Stimulated activated CD4-positive, alpha-beta T cell treated with anti-CD3 and anti-CD28 coated beads, Interleukin-4, amount 100 ng/mL, for 4 hours (primary cell): ENCODE measurements at places on chromosomes 5 and 9.

- DNase-seq: no peak
Measured at GRCh38 chr5:74123929-74124328, 497.9 kb downstream of the ARHGEF28 start.

- no peak for DNase-seq
Measured at GRCh38 chr5:964821-965220, 43.8 kb upstream of the NKD2 start.

DNA sequence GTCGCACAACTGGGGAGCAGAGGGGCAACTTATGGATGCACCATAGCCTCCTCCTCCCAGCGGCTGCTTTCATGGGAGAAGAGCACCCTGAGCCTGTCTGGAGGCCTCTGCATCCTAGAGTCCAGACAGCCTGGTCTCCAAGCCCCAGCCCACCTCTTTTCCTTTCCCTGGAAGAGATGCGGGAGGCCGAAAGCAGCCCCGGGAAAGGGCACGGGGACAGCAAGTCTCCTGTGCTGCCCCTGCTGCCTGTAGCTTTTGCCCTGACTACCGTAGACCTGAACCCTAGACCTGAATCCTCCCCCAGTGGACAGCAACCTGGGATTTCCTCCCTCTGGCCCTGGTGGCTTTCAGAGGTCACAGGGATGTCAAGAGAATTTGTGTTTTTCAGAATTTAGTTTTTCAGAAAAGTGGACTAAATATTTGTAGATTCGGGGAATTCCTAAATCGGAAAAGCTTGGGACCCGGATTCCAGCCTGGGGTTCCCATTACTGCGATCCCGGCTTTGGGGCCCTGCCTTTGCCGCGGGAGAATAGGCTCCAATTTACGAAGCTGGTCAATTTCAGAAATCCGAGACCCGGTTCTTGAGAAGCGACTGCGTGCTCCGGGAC lies 4.3 kb upstream of the PITX1 start:
- DNase-seq: no peak

- no peak for DNase-seq
Measured at GRCh38 chr5:147689426-147689825, 93.1 kb downstream of the JAKMIP2 start.

DNA sequence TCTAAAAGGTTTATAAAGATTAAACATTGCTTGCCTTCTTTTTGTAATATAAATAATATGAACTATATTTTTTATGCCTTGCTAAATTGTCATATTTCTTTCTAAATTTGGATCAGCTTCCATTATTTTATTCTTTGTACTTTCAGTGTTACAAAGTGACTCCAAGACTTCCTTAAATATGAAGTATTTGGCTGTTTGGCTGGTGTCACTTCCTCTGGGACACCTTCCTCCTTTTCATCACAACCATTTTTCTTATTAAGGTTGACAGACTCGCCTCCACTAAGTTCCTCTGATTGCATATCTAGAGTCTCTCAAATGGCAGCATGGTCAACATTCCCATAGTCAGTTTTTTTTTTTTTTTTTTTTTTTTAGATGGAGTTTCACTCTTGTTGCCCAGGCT lies 73.8 kb upstream of the SLC1A1 start:
- no peak for DNase-seq

DNA sequence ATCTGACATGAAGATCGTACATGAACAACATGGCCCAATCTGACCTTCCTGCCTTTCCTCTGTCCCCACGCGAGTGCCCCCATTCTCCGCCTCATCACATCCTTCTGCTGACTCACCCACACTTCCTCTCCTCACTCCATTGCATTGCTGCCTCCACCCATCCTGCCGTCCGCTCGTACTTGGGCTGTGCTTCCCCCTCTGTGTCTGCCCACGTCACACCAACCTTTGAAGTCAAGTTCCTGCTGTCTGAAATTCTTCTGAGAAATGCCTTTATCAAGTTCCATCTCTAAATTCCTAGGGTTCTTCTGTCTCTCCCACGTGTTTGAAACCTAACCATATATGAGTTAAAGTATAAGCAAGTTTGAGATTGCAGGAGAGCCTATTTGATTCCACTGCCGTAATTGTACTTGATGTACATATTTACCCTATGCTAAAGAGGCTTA lies 18.0 kb upstream of the STARD4 start:
- peak; percentile 58 for DNase-seq

DNA sequence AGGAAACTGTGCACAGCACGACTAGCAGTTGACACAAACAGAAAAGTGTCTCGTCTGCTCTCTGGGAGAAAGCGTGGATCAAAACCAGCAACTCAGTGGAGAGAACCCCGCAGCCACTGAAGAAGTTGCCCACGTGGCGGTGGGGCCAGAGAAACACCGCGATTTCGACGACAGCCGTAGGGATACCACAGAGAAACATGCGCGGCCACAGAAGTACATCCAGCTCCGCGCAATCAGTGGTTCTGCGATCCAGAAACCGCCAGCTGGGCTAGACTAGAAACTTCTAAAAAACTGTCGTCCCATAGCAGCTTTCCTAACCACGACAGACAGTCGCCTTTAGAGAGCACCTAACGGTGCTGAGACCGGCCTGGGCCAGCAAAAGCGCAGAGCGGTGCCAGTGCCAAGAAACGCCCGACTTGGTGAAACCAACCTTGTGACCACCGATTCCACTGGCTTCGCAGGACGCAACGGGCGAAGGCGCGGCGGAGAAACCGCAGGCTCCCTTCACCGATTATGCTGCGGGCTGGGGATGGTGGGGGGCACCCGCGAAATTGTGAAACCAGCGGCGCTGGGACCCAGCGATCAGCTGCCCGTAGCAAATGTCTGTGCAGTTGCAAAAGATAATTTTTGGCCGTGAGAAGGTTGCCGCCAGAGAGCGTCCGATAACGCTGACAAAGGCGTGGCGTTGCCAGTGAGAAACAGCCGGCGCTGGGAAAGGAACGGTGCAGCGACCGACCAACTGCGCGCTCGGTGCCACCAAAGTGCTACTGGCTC lies 2.7 kb upstream of the ANXA2R start:
- DNase-seq: peak; percentile 53

GRCh38 chr5:15001517-15001916 lies 129.9 kb upstream of the ANKH start:
- DNase-seq: no peak

- DNase-seq: no peak
Measured at GRCh38 chr9:134181648-134182034, 17.3 kb upstream of the RNU6ATAC start.

- DNase-seq: no peak
Measured at GRCh38 chr9:86546712-86547111, 192.5 kb upstream of the TUT7 start.

GRCh38 chr5:74199005-74199404 lies 441.5 kb downstream of the ENC1 start:
- DNase-seq: no peak

DNA sequence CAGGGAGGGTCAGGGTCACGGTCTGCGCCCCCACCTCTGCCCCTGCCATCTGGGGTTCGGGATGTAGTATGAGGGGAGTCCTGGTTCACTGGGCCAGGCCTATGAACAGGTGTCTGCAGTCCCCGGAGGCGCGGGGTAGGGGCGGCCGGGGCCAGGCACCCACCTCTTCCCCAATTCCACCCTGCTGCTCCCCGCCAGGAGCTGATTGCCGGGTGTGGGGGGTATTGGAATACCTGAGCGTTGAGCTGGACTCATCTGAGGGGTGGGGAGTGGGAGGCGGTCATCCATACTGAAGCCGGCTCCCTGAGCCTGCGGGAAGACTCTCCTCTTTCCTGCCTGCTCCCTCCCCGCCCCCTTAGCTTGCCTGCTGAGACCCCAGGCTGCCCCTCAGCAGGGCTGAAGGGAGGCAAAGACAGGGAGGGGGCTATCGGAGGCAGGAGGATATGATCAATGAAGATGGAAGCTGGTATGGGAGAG lies 679 bp downstream of the SLC6A7 start:
- no peak for DNase-seq

DNA sequence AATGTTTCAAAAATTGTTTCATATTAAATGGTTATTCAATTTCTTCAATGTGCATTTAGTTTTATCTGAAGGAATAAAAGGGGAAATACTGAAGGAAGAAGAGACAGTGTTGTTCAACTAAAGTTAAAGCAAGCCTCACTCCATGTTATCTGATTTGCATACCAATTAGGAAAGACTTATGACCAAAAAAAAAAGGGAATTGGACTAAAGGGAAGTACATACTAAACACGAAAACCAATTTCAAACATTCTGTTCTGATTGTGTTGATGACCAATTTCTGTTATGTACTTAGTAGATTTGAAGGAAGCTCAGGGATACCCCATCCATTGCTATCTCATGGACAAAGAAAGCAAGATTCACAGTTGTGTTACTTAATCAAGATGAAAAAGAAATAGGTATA lies 4.9 kb upstream of the GAPT start:
- no peak for DNase-seq

GRCh38 chr9:129755151-129755550 lies 2.3 kb upstream of the PTGES start:
- no peak for DNase-seq

GRCh38 chr5:113271745-113272454 lies 162.9 kb downstream of the TSSK1B start:
- no peak for DNase-seq

DNA sequence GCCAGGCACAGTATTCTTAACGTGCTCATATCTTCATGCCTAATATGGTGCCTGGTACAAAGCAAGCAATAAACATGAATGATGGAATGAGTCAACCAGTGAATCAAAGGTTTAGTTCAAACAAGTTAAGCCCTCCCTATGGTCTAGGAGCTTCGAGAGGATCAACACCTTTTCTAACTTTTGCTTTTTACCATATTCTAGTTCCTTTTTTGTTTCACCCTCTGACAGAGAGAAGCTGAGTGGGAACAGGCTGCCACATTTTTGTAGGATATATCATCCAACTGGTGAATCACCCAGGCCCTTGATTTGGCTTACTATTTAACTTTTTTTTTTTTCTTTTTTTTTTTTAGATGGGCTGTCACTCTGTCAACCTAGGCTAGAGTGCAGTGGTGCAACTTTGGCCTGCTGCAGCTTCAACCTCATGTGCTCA lies 39.3 kb upstream of the TNC start:
- DNase-seq: no peak

DNA sequence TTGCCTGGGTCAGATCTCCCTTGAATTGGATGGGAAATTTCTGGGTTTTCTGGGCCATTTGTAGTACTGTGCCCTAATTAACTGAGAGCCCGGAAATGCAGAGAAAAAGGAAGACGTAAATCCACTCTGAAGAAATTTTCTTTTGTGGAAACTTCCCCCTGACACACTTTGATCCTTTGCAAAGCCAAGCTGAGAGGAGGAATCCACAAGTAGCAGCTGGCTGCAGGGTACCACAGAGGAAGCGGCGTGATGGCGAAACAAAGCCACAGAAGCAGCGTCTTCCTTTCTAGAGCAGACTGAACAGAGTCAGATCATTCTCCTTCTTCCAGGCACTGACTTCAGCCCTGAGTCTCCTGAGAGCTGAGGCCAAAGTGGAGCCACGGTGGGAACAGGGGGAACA lies 47.1 kb upstream of the ZNF354A start:
- no peak for DNase-seq

- no peak for DNase-seq
Measured at GRCh38 chr5:82277613-82277986, 554 bp downstream of the RPS23 start.

GRCh38 chr5:62275581-62275980 lies 30.4 kb upstream of the KIF2A start:
- no peak for DNase-seq

- no peak for DNase-seq
Measured at GRCh38 chr5:176879663-176880361, 19.3 kb downstream of the HK3 start.

- DNase-seq: no peak
Measured at GRCh38 chr9:28547527-28547926, 974.2 kb upstream of the C9orf72 start.
